NCI-H187 (cell line): ENCODE measurements at places on chromosomes 6 and 20.

DNA sequence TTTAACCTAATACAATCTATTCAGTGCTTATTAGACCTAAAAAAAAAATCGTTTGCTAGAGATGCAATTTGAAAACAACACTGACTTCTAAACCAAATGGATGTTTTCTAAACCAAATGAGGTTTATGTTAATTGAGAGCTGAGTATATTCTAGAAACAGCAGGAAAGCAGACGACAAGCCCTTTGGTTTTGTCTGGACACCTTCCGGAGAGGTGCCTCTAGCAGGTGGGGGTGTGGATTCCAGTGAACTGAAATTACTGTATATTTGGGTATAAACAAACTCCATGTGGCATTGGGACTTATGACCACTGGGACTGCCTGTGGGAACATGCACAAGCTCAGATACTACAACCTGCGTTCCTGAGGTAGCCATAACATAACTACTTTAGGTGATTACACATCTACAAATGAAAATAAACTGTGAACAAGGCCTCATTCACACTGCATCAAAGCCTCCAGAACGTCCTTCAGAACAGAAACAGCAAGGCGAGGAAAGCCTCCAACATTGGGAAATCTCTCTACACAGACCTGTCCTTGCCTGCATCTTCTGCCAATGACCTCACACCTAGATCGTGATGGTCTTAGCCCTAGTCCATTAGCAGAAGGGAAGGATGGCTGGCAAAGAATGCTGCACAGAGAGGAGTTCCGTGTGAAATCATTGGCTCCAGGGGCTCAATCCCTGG, 206.8 kb upstream of the FOXQ1 start:
- no peak for DNase-seq

DNA sequence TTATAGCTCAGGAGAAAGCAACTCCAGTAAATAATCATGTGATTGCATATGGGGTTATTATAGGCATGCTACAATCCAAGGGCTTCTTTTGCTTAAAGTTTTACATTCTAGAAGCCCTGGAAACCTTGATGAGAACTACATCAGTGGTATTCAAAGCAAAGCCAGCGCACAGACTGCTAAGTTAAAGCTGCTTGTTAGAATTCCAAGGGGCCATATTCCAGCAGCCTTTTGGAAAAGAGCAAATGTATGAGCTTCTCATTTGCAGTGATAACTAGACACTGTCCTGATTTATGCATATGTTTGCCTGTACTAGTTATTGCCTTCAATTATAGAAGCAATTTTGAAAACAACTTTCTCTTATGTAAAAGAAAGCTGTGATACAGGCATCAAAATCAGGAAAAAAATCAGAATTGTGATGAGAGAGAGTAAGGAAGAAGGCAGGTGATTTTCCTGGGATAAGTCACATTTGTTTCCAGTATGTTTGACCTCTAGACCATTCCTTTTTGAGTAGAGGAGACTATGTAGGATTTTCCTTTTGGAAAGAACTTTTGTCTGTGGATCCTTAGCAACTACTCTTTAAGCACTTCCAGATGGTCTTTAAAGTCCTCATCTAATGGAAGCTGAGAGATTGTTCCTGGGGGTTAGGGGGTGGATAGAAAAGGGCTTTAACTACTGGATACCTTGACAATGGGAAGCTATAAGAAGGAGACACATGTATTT, 159.2 kb downstream of the PLCB4 start:
- no peak for DNase-seq

DNA sequence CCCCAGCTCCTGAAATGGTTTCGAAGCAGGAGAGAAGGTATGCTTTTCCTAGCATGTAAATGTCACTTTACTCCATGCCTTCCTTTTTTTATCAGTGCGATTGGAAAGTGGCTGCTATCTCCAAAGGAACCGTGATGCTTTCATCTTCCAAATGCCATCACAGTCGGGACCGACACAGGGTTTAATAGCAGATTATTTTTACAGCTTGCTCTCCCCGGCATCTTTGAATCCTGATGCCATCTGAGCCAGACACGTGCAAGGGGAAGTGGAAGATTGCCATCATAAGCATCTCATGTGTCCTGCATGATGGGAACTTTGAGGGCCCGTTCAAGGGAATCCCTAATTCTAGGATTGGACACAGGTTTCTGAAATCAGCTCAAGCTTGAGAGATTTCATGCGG, 253.4 kb upstream of the KCNG1 start:
- no peak for DNase-seq

DNA sequence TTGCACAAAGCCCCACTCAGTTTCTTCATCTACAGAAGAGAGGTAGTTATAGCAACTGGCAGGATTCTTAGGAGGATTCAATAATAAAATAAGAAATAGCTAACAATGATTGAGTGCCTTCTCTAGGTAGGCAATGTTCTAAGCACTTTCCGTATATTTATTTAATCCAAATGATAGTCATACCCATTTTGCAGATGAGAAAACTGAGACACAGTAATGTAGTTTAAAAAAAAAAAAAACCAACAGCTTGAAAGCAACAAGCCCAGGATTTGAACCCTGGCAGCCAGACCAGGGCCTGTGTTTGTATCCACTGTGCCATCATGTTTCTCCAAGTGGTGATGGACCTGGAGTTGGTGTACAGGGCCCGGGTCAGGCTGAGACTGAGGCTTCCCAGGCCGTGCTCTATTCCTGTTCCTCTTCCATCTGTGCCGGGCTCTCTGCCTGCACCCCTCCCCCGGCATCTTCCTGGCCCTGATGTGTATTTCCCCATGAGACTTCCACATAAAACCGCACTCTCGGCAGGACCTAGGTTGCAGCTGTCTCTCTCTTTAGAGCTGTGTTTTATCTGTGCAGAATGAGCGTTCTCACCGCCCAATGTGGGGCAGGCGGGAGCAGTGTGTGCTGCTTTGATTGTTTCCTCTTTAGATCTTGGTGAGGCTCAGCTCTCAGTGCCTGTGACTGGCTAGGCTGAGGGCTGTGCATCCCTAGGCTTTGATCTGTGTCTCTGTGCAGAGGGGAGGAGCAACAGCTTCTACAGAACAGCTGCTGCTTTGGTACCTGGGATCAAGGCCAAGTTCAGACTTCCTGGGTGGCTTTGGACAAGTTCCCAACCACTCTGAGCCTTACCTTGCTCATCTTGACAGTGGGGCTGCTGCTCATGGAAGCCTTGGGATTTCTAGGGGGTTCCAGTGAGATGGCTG, 49.5 kb downstream of the TOX2 start:
- peak; percentile 66 for DNase-seq

- DNase-seq, result peak; percentile 3
These were observed 24.5 kb downstream of the TSHZ2 start for GRCh38 chr20:52996658-52997057.

- DNase-seq, result no peak
These were observed 581.8 kb upstream of the MMS22L start for GRCh38 chr6:97864826-97865225.

- no peak for DNase-seq
These were observed 43.8 kb downstream of the FUT9 start for GRCh38 chr6:96059586-96059985.

- DNase-seq, result no peak
These were observed 38.7 kb downstream of the GTF2H5 start for GRCh38 chr6:158206740-158207421.

- no peak for DNase-seq
These were observed 506.6 kb downstream of the RNF144B start for GRCh38 chr6:18893540-18894269.

- no peak for DNase-seq
These were observed 113.0 kb upstream of the CEP162 start for GRCh38 chr6:84340422-84340821.

DNA sequence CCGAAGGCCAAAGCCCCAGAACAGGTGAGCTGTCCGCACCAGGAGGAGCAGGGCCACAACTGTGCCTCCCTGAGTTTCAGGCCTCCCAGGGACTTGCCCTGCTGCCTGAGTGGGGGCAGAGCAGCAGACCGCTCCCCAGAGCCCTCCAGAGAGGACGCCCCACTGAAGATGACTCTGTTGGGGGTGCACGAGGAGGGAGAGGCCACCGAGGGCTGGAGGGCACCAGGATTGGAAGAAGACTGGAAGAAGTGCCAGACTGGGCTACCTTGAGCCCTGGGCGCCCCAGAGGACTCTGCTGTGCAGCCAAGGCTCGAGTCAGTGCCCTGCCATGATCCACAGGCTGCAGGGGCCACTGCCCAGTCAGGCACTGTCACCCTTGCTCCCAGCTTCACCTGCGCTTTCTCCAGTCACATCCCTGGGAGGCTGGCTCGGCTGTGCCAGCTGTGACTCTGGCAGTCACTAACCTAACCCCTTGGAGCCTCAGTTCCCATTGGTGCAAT, 11.3 kb downstream of the CST7 start:
- DNase-seq, result no peak

- no peak for DNase-seq
These were observed 308.4 kb upstream of the GJE1 start for GRCh38 chr6:141824350-141824749.

DNA sequence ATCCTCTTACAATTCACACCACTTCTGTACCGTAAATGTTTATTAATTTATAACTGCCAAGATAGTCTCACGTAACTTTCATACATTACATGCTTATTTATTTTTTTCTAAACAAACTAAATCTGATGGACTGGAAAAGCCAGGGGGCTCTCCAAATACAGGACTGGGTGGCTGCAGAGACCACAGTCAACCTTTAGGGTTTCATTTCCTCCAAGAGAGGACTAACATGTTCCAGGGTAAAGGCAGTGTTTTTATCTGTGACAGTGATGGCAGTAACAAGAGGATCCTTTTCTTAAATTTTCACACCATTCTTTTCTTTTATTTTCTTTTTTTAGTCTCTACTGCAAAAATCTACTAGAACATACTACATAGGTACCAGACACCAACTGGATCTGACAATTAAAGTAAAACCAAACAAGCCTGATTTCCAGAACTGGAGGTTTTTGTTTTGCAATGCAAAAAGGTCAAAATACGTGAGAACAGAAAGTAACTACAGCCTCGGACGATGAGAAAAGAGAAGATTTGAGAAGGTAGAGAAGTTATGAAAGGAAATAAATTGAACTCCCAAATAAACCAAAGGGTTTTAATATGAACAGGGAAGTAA, 1.2 kb downstream of the LMBRD1 start:
- DNase-seq, result no peak

DNA sequence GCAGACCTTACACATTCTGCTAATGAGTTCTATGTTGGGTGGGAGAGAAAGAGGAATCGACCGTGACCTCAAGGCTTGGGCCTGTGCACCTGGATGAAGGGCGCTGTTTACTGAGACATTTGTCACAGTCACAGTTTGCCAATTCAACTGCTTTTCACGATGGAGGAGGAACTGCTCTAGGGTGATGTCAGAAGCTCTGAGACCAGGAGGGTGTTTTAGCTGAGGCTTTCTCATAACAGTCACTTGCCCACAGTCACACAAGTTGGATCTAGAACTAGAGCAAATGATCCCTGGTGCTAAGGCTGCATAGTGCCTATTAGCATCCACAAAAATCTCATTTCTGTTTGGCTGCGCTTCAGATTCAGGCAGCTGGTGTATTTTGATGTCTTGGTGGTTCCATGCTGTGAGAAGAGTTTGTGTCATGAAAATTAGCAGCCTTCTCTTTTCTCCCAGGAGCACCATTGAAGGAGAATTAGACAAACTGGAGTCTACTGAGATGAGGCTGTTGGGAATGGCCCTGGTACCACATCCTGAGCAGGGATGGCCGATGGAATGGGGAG, 83.3 kb upstream of the TGM3 start:
- DNase-seq, result no peak

GRCh38 chr20:51624157-51624731, 81.7 kb upstream of the NFATC2 start:
- no peak for DNase-seq

GRCh38 chr20:17097603-17098002, 129.2 kb upstream of the PCSK2 start:
- DNase-seq, result no peak

DNA sequence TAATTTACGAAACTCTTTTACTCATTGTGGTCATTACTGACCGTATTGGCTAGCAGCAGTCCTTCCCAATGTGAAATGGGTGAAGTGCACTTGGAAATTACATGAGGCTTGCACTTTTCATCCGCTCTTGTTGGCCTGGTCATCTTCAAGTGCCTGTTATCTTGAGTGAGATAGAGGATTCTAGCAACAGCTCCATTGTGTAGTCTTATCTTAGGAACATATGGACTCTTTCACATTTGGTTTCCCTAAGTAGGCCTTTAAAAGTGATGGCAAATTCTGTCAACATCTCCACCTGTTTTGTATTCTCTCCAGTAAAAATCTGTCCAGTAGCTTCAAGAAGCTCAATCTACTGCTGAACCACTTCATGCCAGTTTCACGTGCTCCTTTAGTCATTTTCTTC, 114.8 kb upstream of the MARCKS start:
- DNase-seq, result no peak

DNA sequence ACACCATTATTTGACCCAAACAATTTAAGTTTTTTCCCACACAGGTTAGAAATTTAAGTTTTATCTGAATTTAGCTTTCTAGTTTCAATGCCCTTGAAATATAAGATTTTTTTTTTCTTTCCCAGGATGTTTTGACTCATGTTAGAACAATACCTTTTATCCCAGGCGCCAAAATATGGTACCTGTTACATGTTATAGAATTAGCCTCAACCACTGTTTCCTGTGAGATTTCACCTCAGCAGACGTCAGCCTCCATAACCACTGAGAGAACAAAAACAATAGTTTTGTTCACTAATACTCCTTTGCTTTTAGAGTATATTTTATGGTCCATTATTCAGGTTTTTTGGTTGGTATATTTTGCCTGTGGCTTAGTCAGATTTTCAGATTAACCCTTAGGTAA, 302.9 kb downstream of the CDKAL1 start:
- DNase-seq, result no peak

GRCh38 chr6:134990262-134990661, 40.4 kb upstream of the ALDH8A1 start:
- DNase-seq, result no peak

GRCh38 chr6:33696548-33697518, 14.7 kb downstream of the UQCC2 start:
- DNase-seq, result no peak

DNA sequence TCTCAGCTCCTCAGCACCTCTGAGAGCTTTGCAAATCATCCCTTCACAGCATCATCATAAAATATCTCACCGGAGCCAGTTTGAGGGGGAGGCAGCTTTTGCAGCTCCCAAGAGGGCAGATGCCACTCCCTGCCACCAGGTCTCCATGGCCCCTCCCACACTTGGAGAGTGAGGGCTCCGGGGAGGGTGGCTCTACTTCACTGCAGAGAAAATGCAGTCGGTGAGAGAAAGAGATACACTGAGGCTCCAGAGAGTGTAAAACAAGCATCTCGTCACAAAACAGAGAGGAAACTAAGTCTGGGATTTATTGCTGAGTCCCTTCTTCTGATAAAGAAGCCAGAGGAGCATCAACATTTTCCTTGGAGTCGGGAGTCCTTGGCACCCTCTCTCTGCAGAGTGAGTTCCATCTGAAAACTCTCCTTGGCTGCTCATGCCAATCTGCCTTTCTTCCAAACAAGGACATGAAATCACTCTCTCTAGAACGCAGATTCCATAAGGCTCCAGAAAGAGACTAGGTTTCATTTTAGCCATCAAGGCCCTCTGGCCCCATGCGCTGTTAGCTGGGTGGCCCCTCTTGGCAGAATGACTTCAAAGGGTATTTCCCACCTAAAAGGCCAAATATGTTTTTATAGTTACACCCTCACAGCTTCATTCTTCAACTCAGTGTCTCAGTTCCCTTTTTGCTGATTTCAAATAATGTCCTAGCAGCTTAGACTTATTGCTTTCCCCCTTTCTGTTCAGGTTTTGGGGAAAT, 70.6 kb upstream of the F13A1 start:
- DNase-seq, result no peak
